ENCODE measurements at places on chromosomes 12 and 14.

DNA sequence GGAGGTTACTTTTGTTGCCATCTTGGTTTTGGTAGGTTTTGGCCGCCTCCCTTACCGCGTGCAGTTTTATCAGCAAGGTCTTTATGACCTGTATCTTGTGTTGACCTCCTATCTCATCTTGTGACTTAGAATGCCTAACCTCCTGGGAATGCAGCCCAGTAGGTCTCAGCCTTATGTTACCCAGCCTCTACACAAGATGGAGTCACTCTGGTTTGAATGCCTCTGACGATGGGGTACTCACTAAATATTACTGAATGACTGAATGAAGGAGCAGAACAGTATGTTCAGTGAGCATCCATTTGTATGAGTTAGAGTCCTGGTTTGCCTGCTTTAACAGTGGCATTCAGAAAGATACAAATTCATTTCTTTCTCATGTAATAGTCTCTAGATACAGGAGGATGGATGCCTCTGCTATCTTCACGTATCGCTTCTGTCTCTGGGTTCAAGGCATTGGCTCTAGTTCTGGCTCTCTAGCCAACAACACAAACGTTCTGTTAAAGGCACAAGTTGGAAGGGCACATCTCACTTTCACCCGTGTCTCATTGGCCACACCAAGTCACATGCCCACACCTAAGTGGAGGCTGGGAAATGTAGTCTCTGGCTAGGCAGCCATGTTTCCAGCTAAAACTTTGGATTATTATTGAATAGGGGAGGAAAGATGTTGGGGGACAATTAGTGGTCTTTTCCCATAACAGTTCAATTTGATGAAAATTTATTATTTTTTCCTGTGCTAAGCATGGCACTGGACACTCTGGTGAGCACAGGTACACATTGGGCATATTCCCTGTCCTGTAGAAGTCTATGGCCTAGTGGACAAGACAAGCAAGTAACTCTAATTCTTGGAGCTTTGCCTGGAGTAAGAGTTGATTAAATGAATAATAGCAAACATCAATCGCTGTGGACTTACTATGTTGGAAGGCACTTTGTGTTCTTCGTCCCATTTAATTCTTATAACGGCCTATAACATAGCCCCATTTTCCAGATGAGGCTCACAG lies 75.2 kb upstream of the RPH3A start:
- DNase-seq, result no peak

GRCh38 chr12:32450768-32451167 lies 51.4 kb downstream of the FGD4 start:
- DNase-seq, result no peak

- DNase-seq, result no peak
Measured at GRCh38 chr14:61504901-61505300, 183.5 kb downstream of the PRKCH start.

GRCh38 chr14:74841230-74842207 lies 34.4 kb downstream of the PROX2 start:
- no peak for DNase-seq

DNA sequence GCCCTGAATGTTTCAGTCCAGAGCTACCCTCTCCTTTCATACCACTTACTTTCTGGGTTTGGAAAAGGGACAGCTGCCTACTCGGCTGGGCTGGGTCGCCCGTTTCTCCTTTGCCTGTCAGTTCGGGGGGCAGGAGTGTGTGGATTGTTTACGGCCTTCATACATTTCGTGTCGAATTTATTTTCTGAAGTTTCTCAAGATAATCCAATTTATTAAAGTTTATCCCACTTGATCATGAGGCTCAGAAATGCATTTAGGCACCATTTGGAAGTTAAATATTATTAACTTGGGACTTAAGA lies 608 bp downstream of the ZNF410 start:
- no peak for DNase-seq

GRCh38 chr14:70086685-70087379 lies 101.9 kb downstream of the SLC8A3 start:
- DNase-seq, result no peak

GRCh38 chr12:19171731-19172130 lies 42.2 kb downstream of the PLEKHA5 start:
- DNase-seq, result no peak

DNA sequence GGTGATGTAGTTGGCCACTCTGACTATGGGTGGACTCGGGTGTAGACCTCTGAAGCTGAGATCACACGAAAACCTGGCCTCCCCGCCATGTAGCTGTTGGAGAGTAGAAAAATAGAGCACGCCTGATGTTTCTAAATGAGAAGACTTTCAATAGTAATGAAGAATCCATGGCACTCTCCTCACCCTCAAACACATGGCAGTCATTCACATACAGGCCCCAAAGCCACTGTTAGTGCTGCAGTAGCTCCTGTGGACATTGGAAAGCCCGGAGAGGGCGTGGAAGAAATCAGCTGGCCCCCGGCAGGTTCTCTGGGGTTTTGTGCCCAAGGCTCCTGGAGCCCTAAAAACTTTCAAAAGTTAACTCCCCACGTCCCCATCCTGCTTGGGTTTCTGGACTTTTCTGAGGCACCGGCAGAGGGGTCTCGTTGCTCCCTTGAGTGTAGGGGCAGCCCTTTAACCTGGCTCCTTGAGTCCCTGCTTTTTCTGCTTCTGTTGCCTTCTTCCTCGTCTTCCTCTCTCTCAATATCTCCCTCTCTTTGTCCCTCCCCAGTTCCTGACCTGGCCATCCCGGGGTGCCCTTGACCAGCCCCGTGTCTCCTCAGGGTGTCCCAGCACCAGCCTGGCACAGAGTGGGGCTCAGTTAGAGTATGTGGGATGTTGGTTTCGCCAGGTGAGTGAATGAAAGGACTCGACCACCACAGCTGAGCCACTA lies 8.3 kb downstream of the MEG3 start:
- DNase-seq, result no peak

DNA sequence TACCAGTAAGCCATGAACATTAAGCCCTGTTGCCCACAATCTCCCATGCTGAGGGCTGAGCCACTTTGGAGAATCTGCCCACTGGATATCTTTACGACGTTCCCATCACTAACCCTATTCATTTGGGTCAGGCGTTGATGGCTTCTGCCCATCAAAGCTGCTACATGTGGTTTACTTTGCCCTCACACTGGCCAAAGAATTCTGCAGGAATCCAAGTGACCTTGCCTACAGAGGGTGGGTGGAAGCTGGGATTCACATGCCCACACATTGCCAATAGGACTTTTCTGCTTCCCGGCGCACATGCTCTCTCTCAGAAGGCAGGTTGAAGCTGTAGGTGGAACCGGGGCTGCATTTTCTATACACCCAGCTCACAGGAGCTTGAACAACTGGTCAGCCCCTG lies 28.3 kb downstream of the OAS2 start:
- DNase-seq, result no peak

GRCh38 chr12:23536293-23536692 lies 413.2 kb downstream of the SOX5 start:
- DNase-seq, result no peak

GRCh38 chr14:24411443-24412389 lies 12.9 kb downstream of the NYNRIN start:
- no peak for DNase-seq

- DNase-seq, result no peak
Measured at GRCh38 chr12:26452511-26452910, 257.1 kb downstream of the SSPN start.

GRCh38 chr14:77825895-77826519 lies 26.1 kb downstream of the ADCK1 start:
- DNase-seq, result no peak

DNA sequence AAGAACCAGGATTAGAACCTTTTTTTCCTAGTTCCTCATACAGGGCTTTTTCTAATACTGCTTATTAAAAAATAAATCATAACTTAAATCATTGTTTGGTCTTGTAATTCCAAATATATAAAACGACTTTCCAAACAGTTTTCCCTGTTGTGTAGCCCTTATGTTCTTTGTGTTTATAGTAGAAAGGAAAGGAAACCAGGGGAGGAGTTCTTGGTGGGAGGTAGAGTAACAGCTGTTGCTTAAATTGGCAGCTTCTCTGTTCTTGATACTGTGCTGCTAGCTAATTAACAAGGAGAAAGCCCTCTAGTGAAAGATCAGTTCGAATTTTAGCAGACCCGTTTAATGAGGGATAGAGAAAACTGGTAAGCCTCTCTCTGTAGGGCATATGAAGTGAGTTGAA lies 15.0 kb downstream of the SRP54 start:
- DNase-seq, result no peak

DNA sequence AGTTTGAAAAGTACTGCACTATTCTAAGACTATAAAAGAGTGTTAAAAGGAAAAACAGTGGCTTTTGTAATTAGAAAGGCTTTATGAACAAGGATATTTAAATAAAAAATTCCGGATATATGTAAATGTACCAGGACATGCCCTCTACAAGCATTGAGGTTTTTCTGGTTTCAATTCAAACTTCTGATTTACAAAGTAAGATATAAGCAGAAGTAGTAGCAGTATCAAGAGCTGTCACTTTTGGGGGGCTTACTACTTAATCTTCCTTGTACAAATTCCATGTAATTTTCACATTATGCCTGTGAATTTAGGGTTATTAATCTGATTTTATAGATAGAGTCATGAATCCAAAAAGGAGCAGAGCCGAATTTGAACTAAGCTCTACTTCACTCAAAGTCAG lies 170.3 kb upstream of the ATP2B1 start:
- DNase-seq, result no peak

- no peak for DNase-seq
Measured at GRCh38 chr14:64885559-64885958, 5.9 kb upstream of the SPTB start.

DNA sequence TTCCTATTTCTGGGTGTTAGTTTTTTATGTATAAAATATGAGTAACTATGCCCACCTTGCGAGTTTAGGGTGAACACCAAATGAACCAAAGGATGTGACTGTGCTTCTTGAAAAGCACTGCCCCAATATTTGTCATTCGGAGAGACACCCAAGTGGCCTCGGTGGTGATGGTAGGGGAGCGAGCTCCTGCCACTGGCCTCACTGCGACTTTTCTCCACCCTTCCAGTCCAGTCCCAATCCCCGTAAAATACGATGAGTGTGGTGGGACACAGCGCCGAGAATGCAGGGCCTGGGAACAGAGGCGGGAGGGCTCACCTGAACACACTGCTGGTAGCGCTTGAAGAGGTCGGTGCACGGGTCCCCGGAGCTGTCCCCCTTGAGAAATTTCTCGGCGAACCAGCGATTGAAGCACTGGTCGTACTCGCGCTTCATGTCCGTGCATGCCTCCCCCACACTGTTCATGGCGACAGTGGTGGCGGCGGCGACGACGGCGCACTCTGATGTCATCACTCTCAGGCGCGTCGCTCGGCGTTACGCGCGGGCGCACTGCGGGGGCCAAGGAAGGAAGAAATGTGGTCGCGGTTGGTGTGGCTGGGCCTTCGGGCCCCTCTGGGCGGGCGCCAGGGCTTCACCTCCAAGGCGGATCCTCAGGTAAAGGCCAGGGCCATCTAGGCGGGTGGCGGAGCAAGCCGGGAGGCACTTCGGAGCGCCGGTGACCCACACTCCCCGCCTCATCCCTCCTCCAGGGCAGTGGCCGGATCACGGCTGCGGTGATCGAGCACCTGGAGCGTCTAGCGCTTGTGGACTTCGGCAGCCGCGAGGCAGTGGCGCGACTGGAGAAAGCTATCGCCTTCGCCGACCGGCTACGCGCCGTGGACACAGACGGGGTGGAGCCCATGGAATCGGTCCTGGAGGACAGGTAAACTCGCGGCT lies at the start of the genes GATC and TRIAP1:
TSS of gene GATC (plus strand) at position 534 of the 933 bp plus-strand sequence. CDS start at position 571, 37 bp downstream.
TSS of gene TRIAP1 (minus strand) at position 474 of the 933 bp plus-strand sequence. CDS start at position 462, 12 bp downstream.
- peak; percentile 76 for DNase-seq

- DNase-seq, result no peak
Measured at GRCh38 chr12:55983232-55983842, 9.5 kb downstream of the RAB5B start.

DNA sequence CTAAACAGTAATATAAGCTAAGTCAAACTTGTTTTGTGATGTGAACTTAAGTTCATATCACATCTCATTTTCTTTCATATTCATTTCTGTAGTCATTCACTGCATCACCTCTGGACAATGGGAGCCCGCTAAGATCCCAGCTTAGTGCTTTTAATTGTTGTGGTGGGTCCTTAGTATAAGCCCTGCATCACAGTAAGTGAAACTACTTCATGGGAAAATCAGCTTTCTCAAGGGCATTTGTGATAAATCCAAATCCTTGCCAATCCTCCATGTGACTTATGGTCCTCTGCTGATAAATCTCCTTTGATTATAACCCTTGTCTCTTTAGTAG lies 98.3 kb downstream of the PLEKHA5 start:
- no peak for DNase-seq

DNA sequence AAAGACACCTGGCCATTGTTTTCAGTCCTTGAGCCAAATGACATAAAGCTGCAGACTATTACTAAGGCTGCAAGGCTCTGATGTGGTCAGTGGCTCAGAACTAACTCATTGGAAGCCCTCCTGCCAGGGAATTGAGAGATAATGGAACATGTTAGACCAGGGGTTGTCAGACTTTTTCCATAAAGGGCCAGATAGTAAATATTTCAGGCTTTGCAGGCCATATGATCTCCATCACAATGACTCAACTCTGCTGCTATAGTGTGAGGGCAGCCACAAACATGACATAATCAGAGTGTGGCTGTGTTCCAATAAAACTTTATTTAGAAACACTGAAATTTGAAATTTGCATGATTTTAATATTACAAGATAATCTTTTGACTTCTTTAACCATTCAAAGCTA lies 140.3 kb downstream of the TMEM30B start:
- no peak for DNase-seq

DNA sequence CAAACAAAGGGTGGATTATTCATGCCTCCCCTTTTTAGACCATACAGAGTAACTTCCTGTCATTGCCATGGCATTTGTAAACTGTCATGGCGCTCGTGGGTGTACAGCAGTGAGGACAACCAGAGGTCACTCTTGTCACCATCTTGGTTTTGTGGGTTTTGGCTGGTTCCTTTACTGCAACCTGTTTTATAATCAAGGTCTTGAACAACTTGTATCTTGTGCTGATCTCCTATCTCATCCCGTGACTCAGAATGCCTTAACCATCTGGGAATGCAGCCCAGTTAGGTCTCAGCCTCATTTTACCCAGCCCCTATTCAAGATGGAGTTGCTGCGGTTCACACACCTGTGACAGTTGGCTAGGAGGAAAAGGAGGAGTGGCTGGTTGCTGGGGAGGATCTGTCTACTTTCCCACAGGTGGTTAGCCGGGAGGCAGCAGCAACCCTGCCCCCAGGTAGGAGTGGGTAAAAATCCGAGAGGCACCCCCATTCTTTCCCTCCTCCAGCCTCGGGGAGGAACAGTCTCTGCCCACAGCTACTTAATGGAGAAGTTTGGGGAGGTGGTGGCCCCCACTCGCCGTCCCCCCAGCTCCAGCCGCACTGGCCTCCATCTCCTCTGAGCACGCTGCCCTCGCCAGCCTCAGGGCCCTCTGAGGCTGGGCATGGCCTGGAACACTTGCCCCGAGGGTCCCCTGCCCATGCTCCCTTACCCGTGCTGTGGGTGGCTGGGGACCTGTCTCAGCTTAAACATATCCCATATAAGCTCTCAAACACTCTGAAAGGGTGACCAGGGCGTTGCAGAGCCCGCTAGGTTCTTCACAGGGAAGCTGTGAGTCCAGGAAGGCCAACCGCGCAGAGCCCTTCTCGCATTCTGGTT lies 41.7 kb downstream of the SMIM41 start:
- no peak for DNase-seq

GRCh38 chr12:65656891-65657351 lies 167.4 kb upstream of the HMGA2 start:
- DNase-seq, result no peak
